Cardiac atrium fibroblast (primary cell): ENCODE measurements at places on chromosomes 7 and 10. TPM values are rescaled to one million over a fixed set of nuclear protein-coding genes. Genes with fewer than 3 reads are reported as not detected.

The NUTM2E gene
- total RNA-seq, result not detected in 2 replicates

The TMEM213 gene
- not detected in 2 replicates for total RNA-seq

The ASZ1 gene
- not detected in 2 replicates for total RNA-seq

The CPA4 gene
- total RNA-seq, result 56.7 and 90.1 TPM in 2 replicates

The LIPM gene
- not detected in 2 replicates for total RNA-seq

The ATP5F1C gene
- total RNA-seq, result 278 and 348 TPM in 2 replicates

The SFTPA1 gene
- total RNA-seq, result not detected in 2 replicates

The HOXA7 gene
- not detected in 2 replicates for total RNA-seq

The C10orf120 gene
- not detected in 2 replicates for total RNA-seq

The TEX47 gene
- not detected in 2 replicates for total RNA-seq

The FAM237B gene
- total RNA-seq, result not detected in 2 replicates

The GJC3 gene
- not detected in 2 replicates for total RNA-seq

The PPP1R17 gene
- total RNA-seq, result not detected in 2 replicates

The CFAP43 gene
- not detected in 2 replicates for total RNA-seq

The CYP3A7 gene
- total RNA-seq, result not detected in 2 replicates

The KCP gene
- not detected in 2 replicates for total RNA-seq

The MYPN gene
- total RNA-seq, result 0.32 TPM in 1 of 2 replicates, not detected in the other

The NAT16 gene
- not detected in 2 replicates for total RNA-seq

The NODAL gene
- not detected in 2 replicates for total RNA-seq

The NEUROD6 gene
- total RNA-seq, result not detected in 2 replicates

The OR6V1 gene
- total RNA-seq, result not detected in 2 replicates

The CHRM2 gene
- total RNA-seq, result not detected in 2 replicates

The GSTO2 gene
- 0.32 and 0.36 TPM in 2 replicates for total RNA-seq

The CLDN3 gene
- total RNA-seq, result not detected in 2 replicates

The WASHC2C gene
- total RNA-seq, result 25.1 and 25.9 TPM in 2 replicates

The CPA2 gene
- total RNA-seq, result not detected in 2 replicates

The HHEX gene
- total RNA-seq, result 3.1 and 14.8 TPM in 2 replicates

The GNAT3 gene
- total RNA-seq, result not detected in 2 replicates

The C10orf90 gene
- 0.16 and 0.18 TPM in 2 replicates for total RNA-seq

The LDB3 gene
- 0.18 TPM in 1 of 2 replicates, not detected in the other for total RNA-seq
